Stimulated activated CD8-positive, alpha-beta memory T cell treated with anti-CD3 and anti-CD28 coated beads, Interleukin-15, amount 100 ng/mL, for 48 hours (primary cell): ENCODE measurements at places on chromosomes 12 and 14.

GRCh38 chr12:59097876-59098275 lies 177.6 kb upstream of the LRIG3 start:
- DNase-seq: no peak

- no peak for DNase-seq
Measured at GRCh38 chr14:83473416-83474235, 1940.0 kb upstream of the SEL1L start.

DNA sequence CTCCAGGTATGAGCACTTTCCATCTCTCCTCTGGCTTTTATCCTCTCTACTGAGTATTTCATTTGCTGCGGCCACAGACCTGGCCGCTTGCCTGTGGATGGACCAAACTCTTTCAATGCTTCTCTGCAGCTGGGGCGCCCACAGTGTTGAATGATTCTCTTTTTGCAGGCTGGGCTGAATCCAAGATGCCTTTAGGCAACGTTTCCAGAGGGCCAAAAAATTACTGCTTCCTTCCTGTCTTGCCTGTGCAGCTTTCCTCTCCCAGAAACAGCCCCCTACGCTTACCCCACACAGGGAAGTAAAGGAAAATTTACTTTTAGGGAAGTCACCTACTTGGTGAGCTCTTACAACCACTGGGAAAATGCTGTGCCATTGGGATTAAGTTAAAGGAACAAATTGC lies 55.6 kb upstream of the JDP2 start:
- DNase-seq: no peak

DNA sequence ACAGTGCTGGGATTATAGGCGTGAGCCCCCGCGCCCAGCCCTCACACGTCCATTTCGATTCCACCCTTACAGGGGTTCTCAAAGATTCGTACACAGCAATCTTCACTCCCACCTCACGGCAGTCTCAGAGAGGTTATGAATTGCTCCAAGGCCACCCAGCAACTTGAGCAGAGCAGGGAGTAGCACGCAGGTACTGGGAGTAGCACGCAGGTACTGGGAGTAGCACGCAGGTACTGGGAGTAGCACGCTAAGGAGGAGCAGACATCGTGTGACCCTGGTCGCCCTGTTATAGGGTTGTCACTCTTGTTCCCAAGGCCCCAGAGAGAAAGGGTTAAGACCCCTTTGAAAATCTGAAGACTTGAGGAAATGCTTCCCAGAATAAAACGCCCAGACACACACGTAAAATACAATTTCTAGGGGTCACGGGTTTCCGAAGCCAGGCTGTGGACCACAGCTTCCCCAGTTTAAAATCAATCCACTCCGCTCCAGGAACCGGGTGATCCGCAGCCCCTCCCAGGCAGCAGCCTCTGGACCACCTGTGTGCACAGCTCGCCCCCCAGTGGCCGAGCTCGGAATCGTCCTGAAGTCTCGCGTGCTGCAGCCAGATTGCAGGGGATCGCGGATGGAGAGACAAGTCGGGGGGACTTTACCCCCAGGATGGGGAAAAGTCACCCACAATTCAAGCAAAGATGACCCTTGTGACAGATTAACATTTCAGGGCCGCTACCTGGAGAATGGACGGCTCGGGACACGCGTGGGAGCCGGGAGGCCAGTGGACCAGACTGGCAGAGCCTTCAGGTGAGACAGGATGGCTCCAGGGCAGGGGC lies 92.0 kb downstream of the SCARB1 start:
- DNase-seq: peak; percentile 70
